ENCODE measurements at places on chromosomes 11 and 22.

DNA sequence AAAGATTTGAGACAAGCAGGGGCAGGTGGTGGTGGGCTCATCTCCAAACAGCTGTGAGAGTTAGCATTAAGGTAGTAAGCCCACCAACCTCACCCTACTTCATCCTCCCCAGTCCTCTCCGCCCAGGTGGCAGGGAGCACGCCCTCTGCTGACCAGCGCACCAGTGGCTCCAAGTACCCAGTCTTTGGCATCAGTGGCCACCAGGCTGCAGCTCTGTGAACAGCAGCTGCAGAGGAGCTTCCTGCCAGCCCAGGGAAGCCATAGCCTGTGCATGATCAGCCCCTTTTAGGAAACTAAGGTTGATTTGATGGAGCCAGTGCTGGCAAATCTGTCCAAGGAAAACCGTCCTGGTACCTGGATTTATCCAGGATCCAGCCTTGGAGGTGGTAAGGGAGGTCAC is 21.7 kb downstream of the CAVIN3 start:
- no peak for DNase-seq

- no peak for DNase-seq
Measured at GRCh38 chr11:134638796-134639430, 226.9 kb upstream of the B3GAT1 start.

DNA sequence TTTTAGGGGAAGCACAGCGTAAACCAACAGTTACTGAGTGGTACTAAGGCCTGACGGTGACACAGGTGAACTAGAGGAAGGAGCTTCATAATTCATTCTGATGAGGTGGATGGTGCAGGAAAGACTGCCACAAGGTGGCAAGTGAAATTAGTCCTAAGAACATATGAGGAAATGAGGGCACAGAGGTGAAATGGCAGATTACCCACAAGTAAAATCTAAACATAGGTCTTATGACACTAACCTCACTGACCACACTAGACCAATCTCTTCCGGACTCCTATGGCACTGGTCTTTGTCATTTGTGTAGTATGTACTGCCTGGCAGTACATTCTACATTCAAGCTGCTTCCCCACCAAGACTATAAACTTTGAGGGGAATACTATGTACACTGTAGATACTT is 20.2 kb downstream of the GAB2 start:
- DNase-seq, result no peak

DNA sequence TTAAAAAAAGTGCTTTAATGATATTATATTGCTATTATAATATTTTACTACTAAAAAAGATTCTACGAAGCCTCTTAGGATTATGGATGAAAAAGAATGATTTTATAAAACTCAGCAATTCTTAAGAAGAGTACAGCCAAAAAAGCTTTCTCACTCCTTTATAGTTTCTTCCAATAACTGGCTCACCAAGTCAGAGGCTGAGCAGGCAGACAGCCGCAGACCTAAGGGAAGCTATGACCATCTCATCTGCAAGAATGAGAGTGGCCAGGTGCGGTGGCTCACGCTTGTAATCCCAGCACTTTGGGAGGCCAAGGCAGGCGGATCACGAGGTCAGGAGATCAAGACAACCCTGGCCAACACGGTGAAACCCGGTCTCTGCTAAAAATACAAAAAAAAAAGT is 12.7 kb upstream of the EMID1 start:
- DNase-seq, result no peak

GRCh38 chr11:63242089-63242781 is 1.2 kb downstream of the SLC22A25 start:
- DNase-seq, result no peak

DNA sequence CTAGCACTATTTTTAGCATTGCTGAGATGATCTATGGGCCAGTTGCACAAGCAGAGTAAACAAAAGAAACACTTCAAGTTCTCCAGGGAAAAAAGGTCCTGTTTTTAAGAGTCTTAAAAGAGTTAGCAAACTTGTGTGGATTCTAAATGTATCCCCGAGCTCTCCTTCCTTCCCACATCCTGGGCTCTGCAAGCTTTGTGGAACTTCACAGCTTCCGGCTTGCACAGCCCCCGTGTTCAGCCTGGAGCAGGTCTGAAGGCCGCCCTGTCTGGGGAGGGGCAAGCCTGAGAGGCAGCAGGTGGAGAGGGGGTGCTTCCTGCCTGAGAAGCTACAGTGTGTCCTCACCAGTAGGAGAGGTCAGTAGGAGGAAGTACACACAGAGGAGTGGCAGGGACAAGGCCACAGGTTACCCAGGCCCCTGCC is 35.1 kb upstream of the SUSD2 start:
- no peak for DNase-seq

- no peak for DNase-seq
Measured at GRCh38 chr11:43790444-43790794, 90.2 kb upstream of the ALKBH3 start.

- DNase-seq, result no peak
Measured at GRCh38 chr11:128779036-128779435, 85.2 kb downstream of the FLI1 start.

GRCh38 chr11:19344661-19345518 is 104.1 kb upstream of the E2F8 start:
- DNase-seq, result no peak

DNA sequence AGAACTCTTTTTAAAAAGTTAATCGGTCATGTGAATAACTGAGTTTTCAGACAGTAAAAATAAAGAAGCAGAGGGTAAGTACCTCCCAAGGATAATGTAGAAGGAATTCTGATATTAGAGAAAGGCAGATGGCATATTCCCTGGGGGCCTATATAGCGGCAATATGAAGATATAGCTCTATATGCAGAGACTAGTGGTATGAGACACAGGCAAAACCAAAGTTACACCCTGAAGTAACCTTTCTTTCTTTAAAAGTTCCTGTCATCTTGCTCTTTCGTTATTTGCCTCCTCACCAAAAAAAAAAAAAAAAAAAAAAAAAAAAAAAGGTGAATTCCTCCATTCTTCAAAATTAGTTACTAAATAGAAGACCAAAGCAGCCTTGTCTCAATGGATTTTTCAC is 76.2 kb upstream of the ARHGAP32 start:
- DNase-seq, result no peak

GRCh38 chr11:9639099-9639498 is 24.8 kb upstream of the SWAP70 start:
- no peak for DNase-seq

DNA sequence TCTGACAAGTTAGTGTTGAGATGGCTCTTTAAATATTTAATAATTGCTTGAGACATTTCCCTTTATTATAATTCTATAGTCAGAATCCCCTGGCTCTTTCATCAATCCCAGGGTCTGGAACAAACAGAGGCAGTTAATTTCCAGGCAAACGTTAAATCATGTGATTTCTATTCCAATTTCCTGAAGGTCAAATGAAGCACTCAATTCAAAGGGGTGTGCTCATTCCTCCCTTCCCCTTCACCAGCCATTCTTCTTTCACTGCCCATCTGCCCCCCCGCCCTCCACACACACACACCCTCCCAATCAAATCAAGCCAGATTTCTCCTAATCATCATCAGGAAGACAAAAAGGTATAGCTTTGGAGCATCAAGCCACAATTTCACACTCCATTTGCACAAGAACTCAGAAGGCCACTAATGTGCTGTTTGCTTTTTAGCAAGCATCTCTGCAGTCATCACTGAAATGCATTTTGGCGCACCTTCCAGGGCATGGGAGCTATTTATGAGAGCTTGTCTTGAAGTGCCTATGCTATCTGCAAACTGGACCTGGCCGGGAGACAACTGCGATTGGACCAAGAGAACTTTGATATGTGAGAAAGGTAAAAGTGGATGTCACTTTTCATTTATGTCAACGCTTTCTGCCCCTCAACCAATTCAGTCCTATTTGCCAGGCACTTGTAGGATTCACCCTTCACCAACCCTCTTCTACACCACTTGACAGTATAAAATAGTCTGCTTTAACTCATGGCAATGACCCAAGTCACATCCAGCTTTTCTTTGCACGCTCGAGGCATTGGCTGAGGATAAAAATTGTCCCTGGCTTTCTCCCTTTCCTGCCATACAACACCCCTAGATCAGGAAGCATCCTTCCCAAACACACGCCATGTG is 315.1 kb upstream of the API5 start:
- no peak for DNase-seq

DNA sequence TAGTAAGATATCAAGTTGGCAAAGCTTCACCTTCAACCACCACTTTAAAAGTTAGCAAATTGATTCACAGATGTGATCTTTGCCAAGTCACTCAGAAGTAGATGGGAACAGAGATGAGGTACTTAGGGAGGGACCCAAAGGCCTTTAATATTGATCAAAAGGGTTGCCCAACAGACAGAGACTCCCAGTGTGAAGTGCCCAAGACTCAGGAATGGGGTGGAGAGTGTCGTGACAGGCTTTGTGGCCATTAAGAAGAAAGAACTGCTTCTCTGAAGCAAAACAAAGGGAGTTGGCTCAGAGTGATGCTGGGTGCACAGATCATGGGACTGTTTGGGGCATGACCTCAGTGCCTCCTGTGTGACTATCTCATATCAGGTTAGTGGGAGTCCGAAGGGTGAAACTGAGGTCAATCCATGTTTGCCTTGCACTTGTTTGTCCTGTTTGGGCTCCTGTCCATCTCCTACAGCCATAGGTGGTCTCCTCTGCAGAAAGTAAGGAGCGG is 132.3 kb downstream of the APIP start:
- no peak for DNase-seq

- no peak for DNase-seq
Measured at GRCh38 chr11:85941380-85941973, 86.3 kb downstream of the CCDC83 start.

DNA sequence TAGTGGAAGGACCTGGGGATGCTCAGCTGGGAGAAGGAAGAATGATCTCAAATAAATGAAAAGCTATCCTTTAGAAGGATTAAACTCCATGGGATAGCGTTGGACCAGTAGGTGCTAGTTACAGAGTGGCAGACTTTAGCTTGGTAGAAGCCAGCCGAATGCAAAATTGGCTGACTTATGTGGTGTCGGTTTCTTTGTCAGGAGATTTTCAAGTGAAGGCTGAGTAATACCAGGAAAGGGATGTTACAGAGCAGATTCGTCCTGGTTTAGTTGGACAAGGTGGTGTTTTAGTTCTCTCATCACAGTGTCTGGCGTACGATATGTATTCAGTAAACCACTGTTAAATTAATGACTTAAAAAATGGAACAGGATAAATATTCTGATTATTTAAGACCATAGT is 26.0 kb downstream of the FDX1 start:
- no peak for DNase-seq

- no peak for DNase-seq
Measured at GRCh38 chr11:29361369-29361768, 655.5 kb downstream of the KCNA4 start.

DNA sequence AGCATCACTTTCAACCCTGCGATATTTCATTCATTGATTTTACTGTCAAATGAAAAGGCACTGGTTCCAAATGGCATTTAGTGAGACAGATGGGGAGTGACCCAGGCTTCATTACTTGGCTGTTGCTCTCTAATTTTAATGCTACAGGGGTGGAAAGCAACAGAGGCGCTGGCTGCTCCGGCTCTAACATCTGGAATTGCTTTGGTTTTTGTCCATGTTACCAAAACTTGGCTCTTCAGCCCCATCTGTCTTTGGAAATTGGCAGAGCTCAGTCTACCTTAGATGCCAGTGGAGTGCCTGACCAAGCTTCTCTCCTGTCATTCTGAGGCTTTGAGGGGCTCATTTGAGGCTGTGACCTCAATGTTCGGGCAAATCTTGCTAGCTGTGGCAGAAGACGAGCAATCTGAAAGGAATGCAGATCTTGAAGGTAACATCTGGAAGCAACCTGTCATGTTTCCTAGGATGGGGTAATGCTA is 409.5 kb upstream of the SYN3 start:
- no peak for DNase-seq

DNA sequence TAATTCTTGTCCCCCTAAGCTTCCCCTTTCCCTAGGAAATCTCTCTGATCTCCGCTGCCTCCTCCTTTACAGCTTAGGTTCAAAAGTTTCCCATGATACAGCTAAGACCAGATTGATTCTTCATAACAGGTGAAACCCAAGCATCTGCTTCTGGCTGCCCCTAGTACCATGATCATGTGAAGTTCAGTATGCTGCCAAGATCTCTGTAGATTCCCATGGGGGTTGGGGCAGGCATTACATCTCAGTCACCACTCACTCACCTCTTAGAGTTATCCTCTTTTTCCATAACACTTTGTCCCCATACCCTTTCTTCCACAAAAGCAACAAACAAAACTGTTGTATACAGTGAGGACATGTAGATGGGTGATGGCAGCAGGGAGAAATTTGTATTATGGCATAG is 44.0 kb downstream of the RRP8 start:
- no peak for DNase-seq

DNA sequence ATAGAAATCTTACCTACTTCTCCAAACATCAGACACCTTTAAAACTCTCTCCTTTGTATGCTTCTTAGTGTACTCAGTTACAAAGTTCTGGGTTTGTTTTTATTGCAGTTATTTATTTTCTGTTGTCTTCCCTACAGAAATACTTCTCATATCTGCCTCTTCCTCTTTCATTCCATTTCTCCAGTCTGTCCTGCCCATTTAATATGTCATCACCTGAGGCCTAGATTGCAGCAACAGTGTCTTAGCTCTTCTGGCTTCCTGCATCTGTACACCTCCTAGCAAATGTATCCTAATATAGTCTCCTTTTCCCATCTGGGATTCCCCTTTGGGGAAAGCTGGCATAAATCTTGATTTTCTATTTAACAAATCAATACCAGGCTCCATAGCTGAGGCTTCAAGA is 34.9 kb upstream of the PCF11 start:
- DNase-seq, result no peak

DNA sequence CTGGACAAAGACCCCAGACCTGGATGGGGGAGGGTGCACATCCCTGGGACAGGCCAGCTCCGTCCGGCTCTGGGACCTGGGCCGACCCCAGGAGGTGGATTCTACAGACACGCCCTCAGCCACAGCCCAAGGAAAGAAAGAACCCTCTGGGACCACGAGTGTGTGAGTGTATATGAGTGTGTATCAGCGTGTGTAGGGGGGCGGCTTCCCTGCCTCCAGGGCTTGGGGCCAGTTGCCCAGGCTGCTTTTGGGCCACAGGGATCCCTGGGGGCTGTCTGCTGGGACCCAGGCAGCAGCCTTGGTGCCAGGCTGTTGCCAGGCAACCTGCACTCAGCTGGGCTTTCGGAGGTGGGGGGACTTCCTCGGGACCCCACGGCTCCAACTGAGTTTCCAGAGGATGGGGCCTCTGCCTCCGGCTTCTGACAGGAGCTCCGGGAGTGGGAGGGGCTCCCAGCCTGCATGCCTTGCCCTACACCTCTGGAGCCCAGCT is 8.9 kb downstream of the DUSP8 start:
- DNase-seq, result no peak

- DNase-seq, result no peak
Measured at GRCh38 chr22:22547226-22547625, 11.8 kb downstream of the PRAME start.

DNA sequence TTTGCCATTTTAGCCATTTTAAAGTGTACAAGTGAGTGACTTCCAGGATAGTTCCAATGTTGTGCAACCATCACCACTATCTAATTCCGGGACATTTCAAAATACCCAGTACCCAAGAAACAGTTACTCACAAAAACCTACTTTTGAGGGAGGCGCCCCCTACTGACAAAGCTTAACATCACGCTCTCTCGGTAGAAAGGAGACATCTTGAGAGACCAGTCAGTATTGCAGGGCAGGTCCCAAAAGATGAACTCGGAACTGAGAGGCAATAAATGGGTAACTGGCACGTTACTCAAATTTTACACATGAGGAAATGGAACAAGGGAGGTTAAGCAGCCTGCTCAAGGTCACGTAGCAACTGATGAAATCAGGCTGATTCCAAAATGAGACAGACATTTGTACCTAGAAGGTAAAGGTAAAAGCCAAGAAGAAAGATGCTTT is 50.0 kb upstream of the POU2AF1 start:
- DNase-seq, result peak; percentile 57

Measured in activated T-cell treated with anti-CD3 and anti-CD28 coated beads, Interleukin-2, amount 50 U/mL, for 4 hours (primary cell).